Pancreas (tissue), 10 donors: ENCODE measurements at places on chromosomes 11 and 22. TPM values are rescaled to one million over a fixed set of nuclear protein-coding genes. Genes with fewer than 3 reads are reported as not detected.
A peak's percentile ranks its signal among the peaks of the same experiment; 100 is the strongest.

DNA sequence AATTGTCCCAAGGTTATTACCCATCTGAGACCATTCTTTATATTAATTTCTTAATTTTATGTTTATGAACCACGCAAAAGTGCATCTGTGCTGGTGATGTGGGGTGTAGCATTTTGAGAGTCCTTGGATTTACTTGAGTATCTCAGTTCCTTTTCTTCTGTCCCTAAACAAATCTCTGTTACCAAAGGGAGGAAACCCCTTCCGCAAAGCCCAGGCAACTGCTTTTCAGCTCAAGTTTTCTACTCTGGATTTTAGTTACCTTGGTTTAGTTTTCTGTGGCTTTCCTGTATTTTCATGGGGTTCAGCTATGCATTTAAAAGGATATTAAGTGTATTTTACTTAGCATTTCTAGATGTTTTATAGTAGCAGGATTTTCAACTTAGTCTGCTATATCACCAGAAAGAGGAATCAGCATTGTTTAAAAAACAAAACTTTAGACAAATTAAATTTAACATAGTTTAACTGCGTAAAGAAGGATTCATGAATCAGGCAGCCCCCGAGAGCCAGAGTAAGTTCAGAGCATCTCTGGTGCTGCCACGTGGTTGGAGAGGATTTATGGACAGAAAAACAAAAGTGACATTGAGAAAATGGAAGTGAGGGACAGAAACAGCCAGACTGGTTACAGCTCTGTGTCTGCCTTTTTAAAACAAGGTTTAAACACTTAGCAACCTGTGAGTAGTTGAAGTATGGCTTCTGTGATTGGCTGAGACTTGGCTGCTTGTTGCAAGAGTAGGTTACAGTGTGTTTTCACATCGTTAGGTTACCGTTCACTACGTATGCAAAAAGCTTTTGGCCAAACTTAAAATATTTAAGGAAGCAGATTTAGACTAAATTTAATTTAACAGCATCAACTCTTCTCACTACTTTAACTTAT is 9.6 kb downstream of the ADM start:
- H3K4me1 ChIP-seq, result peaks cover 8% of the 10 kb centered on the region
- no peak overlapping the region for H3K27ac ChIP-seq
- H3K36me3 ChIP-seq, result no peaks in the 10 kb centered on the region
- no peaks in the 10 kb centered on the region for H3K27me3 ChIP-seq
- no peak overlapping the region for H3K4me3 ChIP-seq

Gene SLC22A12
- total RNA-seq, result not detected

GRCh38 chr22:19822301-19823117 is 32.2 kb downstream of the GNB1L start:
- H3K36me3 ChIP-seq, result no peaks in the 10 kb centered on the region
- no peaks in the 10 kb centered on the region for H3K27me3 ChIP-seq
- no peak overlapping the region for H3K4me3 ChIP-seq
- H3K27ac ChIP-seq, result no peak overlapping the region

DNA sequence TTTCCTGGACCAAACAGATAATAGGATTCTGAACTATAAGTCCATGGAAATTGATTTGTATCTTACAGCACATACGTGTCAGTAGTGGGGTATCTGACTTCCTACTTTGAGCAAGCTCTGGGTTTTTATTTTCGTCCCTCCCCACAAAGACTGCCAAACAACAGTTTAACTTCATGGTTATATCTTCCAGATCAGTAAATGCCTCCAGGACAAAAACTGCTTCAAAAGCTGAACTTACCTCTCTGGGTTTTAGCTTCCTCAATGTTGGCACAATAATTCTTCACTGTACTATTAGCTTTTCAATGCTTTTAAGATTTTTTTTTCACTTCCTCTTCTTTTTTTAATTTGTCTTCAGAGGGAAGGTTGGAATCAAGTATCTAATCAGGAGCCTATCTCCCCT is 4.2 kb upstream of the DPF2 start:
- no peak overlapping the region for H3K4me3 ChIP-seq
- no peak for DNase-seq
- peaks cover 1% of the 10 kb centered on the region for H3K4me1 ChIP-seq
- no peak overlapping the region for H3K27ac ChIP-seq
- H3K27me3 ChIP-seq, result no peaks in the 10 kb centered on the region

DNA sequence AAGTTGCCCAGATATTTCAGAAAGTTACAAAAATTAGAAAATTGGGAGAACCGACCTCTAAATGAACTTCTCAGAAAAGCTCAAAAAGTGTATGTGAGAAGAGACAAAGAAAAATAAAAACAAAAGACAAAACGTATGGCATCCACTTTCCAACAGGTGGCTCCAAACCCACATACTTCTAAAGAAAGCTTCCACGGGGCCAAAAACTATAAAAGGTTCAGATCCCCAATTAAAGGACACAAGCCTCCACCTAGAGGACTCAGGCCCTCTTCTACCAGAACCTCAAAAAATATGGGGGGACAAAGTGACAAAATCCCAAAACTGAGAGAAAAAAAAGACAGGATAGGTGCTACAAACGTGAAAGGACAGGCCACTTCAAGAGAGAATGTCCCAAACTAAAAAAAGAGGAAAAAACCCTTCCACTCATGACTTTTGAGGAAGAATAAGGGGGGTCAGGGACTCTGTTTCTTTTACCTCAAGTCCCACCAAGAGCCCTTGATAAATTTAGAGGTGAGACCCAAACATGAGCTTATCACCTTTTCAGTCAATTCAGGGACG is 8.8 kb downstream of the SCGB2A1 start:
- no peaks in the 10 kb centered on the region for H3K36me3 ChIP-seq
- H3K4me1 ChIP-seq, result no peaks in the 10 kb centered on the region
- H3K27ac ChIP-seq, result no peak overlapping the region
- no peak for DNase-seq

Gene HBG2
- not detected for total RNA-seq

GRCh38 chr22:49300241-49300640 is 527.4 kb downstream of the BRD1 start:
- H3K4me3 ChIP-seq, result no peak overlapping the region
- H3K36me3 ChIP-seq, result no peaks in the 10 kb centered on the region
- DNase-seq, result no peak
- H3K27me3 ChIP-seq, result no peaks in the 10 kb centered on the region
- H3K27ac ChIP-seq, result no peak overlapping the region
- H3K4me1 ChIP-seq, result no peaks in the 10 kb centered on the region

GRCh38 chr11:92850296-92850826 is 119.1 kb upstream of the MTNR1B start:
- H3K4me3 ChIP-seq, result no peak overlapping the region
- no peak for DNase-seq
- H3K27me3 ChIP-seq, result no peaks in the 10 kb centered on the region
- H3K36me3 ChIP-seq, result no peaks in the 10 kb centered on the region
- H3K4me1 ChIP-seq, result no peaks in the 10 kb centered on the region

Gene ZP1
- not detected for total RNA-seq

- H3K4me1 ChIP-seq, result peaks cover 24% of the 10 kb centered on the region
- H3K27me3 ChIP-seq, result no peaks in the 10 kb centered on the region
- DNase-seq, result no peak
- H3K36me3 ChIP-seq, result no peaks in the 10 kb centered on the region
- no peak overlapping the region for H3K27ac ChIP-seq
Observed at GRCh38 chr11:57458060-57458409, 2.3 kb upstream of the RTN4RL2 start.

Gene TMEM25
- total RNA-seq, result 13.3 TPM

Gene ENTHD1
- not detected for total RNA-seq

GRCh38 chr11:1281974-1282365 is 27.5 kb downstream of the TOLLIP start:
- H3K27me3 ChIP-seq, result no peaks in the 10 kb centered on the region
- H3K36me3 ChIP-seq, result peaks cover 58% of the 10 kb centered on the region
- no peaks in the 10 kb centered on the region for H3K4me1 ChIP-seq
- no peak for DNase-seq
- no peak overlapping the region for H3K27ac ChIP-seq

Gene SEZ6L
- 2.2 TPM for total RNA-seq

DNA sequence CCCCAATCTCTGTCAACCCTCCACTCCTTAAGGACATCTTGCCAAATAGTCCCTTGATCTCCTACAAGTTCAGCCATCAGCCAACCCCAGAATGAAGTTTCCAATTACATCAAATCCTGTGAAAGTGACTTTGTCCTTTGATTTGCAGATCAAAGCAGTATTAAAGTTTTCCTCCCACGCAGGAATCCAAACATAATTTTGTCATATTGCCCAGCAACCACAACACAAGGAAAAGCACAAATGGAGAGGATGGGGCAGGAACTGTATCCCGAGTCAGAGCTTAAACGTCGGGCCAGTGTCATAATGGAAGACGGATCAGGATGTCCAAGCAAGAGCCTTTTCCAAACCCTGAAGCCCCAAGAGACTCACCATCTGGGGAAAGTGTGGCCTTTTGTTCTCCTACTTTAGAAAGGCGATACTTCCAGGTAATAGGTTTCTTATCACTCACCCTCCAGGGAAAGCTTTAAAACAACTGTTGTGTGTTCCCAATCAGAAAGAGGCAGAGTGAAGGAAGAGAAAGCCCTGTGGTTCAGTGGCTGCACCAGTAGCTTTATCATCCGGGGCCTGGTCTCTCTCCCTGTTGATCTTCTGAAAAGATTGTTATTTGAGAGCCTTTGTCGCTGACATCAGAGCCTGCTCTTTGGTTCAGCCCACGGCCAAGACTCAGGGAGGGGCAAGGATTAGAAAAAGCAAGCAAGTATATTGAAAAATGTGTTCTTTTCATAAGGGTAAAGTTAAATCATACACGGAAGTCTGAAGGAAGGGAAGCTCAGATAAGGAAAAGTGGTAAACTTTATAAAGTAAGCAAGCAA is 41.7 kb downstream of the EXPH5 start:
- no peaks in the 10 kb centered on the region for H3K4me1 ChIP-seq
- no peaks in the 10 kb centered on the region for H3K36me3 ChIP-seq
- H3K27ac ChIP-seq, result no peak overlapping the region
- H3K4me3 ChIP-seq, result no peak overlapping the region
- H3K27me3 ChIP-seq, result no peaks in the 10 kb centered on the region
- no peak for DNase-seq

- no peak overlapping the region for H3K27ac ChIP-seq
- H3K27me3 ChIP-seq, result no peaks in the 10 kb centered on the region
- H3K4me3 ChIP-seq, result no peak overlapping the region
- H3K36me3 ChIP-seq, result no peaks in the 10 kb centered on the region
- H3K4me1 ChIP-seq, result peaks cover 13% of the 10 kb centered on the region
Observed at GRCh38 chr11:78499971-78500370, 74.7 kb downstream of the NARS2 start.

- DNase-seq, result no peak
- no peak overlapping the region for H3K27ac ChIP-seq
- no peaks in the 10 kb centered on the region for H3K27me3 ChIP-seq
- H3K4me3 ChIP-seq, result no peak overlapping the region
- H3K36me3 ChIP-seq, result no peaks in the 10 kb centered on the region
Observed at GRCh38 chr22:38567531-38568285, 2.3 kb downstream of the DMC1 start.

GRCh38 chr11:119533921-119534736 is 111.2 kb upstream of the THY1 start:
- no peak overlapping the region for H3K4me3 ChIP-seq
- H3K36me3 ChIP-seq, result no peaks in the 10 kb centered on the region
- H3K4me1 ChIP-seq, result no peaks in the 10 kb centered on the region
- no peaks in the 10 kb centered on the region for H3K27me3 ChIP-seq
- H3K27ac ChIP-seq, result no peak overlapping the region

DNA sequence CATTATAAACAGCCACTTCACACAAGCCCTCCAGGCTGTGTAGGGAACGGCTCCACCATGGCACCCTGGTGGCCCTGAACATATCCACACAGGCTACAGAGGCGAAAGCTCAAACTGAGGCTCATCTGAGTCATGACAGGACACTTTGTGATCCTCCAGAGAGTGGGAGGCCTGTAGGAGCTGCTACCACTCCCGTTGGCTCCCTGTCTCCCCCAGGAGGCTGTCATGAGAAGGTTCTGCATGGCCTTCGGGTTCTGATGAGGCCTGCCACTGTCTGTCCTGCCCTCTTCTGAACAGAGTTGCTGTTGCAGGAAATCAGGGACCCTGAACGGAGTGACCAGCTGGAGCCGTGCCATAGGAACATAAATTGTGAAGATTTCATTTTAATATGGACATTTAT is 23.8 kb upstream of the ALDH3B2 start:
- no peaks in the 10 kb centered on the region for H3K4me1 ChIP-seq
- H3K36me3 ChIP-seq, result no peaks in the 10 kb centered on the region
- no peaks in the 10 kb centered on the region for H3K27me3 ChIP-seq
- no peak for DNase-seq

Gene NF2
- 33.7 TPM for total RNA-seq

GRCh38 chr11:71237853-71238252 is 14.5 kb downstream of the SHANK2 start:
- H3K36me3 ChIP-seq, result no peaks in the 10 kb centered on the region
- DNase-seq, result no peak
- H3K27me3 ChIP-seq, result no peaks in the 10 kb centered on the region
- no peak overlapping the region for H3K27ac ChIP-seq

- no peaks in the 10 kb centered on the region for H3K36me3 ChIP-seq
- H3K27ac ChIP-seq, result no peak overlapping the region
- DNase-seq, result no peak
- peaks cover 8% of the 10 kb centered on the region for H3K4me1 ChIP-seq
- no peaks in the 10 kb centered on the region for H3K27me3 ChIP-seq
Observed at GRCh38 chr11:116984589-116984988, 113.6 kb downstream of the SIK3 start.

Gene PYGM
- total RNA-seq, result 0.37 TPM

DNA sequence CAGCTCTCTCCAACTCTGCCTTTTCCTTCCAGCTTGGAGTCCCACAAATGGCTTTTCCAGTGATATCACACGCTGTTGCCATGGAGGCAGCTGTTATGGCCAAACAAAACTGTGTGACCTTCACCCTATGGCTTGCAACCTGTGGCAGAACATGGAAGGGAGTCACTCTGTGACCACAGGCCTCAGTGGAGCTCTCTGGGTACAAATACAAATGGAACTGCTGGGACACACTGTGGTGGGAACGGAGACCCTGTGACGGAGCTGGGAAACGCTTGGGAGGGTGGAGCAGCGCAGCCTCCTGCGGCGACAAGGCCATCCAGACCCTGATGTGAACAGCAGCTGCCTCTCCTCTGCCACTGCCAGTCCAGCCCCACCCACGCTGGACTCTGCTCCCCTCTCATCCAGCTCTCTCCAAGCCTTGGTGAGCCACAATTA is 162.5 kb downstream of the ETS1 start:
- no peaks in the 10 kb centered on the region for H3K27me3 ChIP-seq
- peak overlapping the region; percentile 22 for H3K27ac ChIP-seq
- no peak for DNase-seq
- H3K4me1 ChIP-seq, result no peaks in the 10 kb centered on the region
- no peak overlapping the region for H3K4me3 ChIP-seq
- H3K36me3 ChIP-seq, result no peaks in the 10 kb centered on the region
